ENCODE measurements at places on chromosomes 2 and 18.

GRCh38 chr2:112733871-112734270, 13.1 kb downstream of the NT5DC4 start:
- no peak for DNase-seq
- H3K27ac ChIP-seq = no peak overlapping the region

- H3K36me3 ChIP-seq = peaks cover 5% of the 10 kb centered on the region
- H3K27ac ChIP-seq = no peak overlapping the region
- H3K27me3 ChIP-seq = no peaks in the 10 kb centered on the region
- H3K4me3 ChIP-seq = no peak overlapping the region
Measured at GRCh38 chr2:27024188-27024587, 8.6 kb upstream of the TMEM214 start.

GRCh38 chr2:181806039-181806392, 85.5 kb upstream of the ITPRID2 start:
- no peak overlapping the region for H3K4me3 ChIP-seq
- H3K4me1 ChIP-seq = no peaks in the 10 kb centered on the region
- DNase-seq = no peak
- H3K27ac ChIP-seq = no peak overlapping the region

GRCh38 chr2:38016219-38016618, 59.7 kb downstream of the CYP1B1 start:
- H3K27me3 ChIP-seq = no peaks in the 10 kb centered on the region
- H3K4me1 ChIP-seq = no peaks in the 10 kb centered on the region
- H3K4me3 ChIP-seq = no peak overlapping the region
- no peak overlapping the region for H3K27ac ChIP-seq

DNA sequence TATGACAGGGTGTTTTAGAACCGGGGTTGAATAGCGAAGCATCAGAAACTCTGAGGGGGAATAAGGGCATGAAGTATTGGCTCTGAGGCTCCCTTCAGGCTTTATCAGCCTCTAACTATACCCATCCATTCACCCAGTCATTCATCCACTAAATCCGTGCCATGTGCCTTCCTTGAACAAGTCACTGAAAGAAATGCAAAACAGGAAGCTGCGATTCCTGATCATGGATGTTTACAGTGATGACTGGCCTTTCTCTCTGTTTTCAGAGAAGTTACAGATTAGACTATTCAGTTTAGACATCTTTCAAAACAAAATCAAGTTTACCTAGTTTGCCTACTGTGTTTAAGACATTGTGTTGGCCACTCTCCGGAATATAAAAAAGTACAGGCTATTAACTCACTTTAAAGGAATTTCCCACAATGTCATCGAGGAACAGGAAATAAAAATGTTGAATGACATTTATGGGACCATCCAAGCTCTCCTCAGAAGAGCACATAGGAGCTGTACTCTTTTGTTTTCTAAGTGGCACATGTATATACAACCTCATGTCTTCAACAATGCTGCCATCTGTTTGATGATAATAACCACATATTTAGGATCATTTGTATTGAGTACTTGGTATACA, 43.8 kb upstream of the SLC14A1 start:
- no peaks in the 10 kb centered on the region for H3K27me3 ChIP-seq
- no peak overlapping the region for H3K27ac ChIP-seq
- H3K4me3 ChIP-seq = no peak overlapping the region
- DNase-seq = no peak

GRCh38 chr18:64099244-64099643, 49.6 kb downstream of the LINC00305 start:
- DNase-seq = no peak
- no peaks in the 10 kb centered on the region for H3K4me1 ChIP-seq
- H3K27ac ChIP-seq = no peak overlapping the region
- H3K27me3 ChIP-seq = no peaks in the 10 kb centered on the region
- H3K36me3 ChIP-seq = no peaks in the 10 kb centered on the region

DNA sequence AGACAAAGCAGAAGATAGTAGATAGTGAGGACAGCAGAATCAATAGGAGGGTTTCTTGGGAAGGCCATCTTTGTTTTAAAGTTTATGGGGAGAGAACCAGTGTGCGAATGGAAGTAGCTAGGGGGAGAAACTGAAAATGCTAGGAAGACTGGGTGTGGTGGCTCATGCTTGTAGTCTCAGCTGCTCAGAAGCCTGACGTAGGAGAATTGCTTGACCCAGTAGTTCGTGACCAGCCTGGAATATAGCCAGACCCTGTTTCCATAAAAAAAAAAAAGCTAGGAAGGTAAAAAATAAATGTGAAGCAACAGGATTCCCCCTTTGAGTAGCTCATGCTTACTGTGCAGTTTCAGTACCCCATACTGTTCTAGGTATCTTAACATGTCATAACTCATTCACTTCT, 19.2 kb upstream of the DRC1 start:
- DNase-seq = no peak
- no peaks in the 10 kb centered on the region for H3K4me1 ChIP-seq
- no peak overlapping the region for H3K27ac ChIP-seq
- H3K4me3 ChIP-seq = no peak overlapping the region
- H3K36me3 ChIP-seq = peaks cover 38% of the 10 kb centered on the region

DNA sequence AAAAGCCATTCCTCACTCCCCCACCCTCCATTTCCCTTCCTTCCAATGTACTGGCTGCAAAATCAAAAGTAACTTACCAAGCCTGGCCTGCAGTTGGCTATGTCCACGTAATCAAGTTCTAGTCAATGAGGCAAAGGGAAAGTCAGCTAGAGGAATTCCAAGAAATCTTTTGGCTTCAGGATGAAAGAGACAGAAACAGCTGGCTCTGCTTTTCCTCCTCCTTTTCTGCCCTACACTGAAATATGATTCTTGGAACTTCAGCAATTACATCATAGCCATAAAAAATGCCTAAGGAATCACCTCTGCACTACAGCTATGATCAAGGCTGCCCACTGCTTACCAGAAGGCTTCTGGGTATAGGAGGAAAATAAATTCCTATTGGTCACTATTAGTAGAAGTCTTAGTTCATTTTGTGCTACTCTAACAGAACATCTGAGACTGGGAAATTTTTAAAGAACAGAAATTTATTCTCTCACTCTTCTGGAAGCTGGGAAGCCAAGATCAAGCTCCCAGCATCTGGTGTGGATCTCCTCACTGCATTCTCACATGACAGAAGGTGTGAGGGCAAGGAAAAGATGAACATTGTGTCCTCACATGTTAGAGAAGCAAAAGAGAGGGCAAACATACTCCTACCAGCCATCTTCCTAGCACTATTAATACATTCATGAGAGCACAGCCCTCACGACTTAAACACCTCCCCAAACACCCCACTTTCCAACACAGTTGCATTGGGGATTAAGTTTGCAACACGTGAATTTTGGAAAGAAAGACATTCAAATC, 219.9 kb downstream of the TMX3 start:
- DNase-seq = no peak
- no peaks in the 10 kb centered on the region for H3K4me1 ChIP-seq
- no peak overlapping the region for H3K27ac ChIP-seq
- no peak overlapping the region for H3K4me3 ChIP-seq
- no peaks in the 10 kb centered on the region for H3K27me3 ChIP-seq

GRCh38 chr2:221001381-221001801, 570.7 kb downstream of the EPHA4 start:
- no peaks in the 10 kb centered on the region for H3K36me3 ChIP-seq
- H3K4me1 ChIP-seq = no peaks in the 10 kb centered on the region
- H3K27ac ChIP-seq = no peak overlapping the region
- no peaks in the 10 kb centered on the region for H3K27me3 ChIP-seq

GRCh38 chr2:130303169-130303568, 39.5 kb upstream of the IMP4 start:
- DNase-seq = no peak
- no peaks in the 10 kb centered on the region for H3K27me3 ChIP-seq
- no peaks in the 10 kb centered on the region for H3K4me1 ChIP-seq
- H3K36me3 ChIP-seq = no peaks in the 10 kb centered on the region

GRCh38 chr2:65452150-65452895, 19.9 kb upstream of the SPRED2 start:
- H3K4me3 ChIP-seq = no peak overlapping the region
- H3K27ac ChIP-seq = no peak overlapping the region
- DNase-seq = no peak
- H3K36me3 ChIP-seq = no peaks in the 10 kb centered on the region
- H3K27me3 ChIP-seq = peaks cover 6% of the 10 kb centered on the region
- H3K4me1 ChIP-seq = no peaks in the 10 kb centered on the region

- no peak for DNase-seq
- H3K36me3 ChIP-seq = no peaks in the 10 kb centered on the region
- H3K4me3 ChIP-seq = no peak overlapping the region
- H3K27ac ChIP-seq = no peak overlapping the region
- no peaks in the 10 kb centered on the region for H3K4me1 ChIP-seq
Measured at GRCh38 chr18:78330766-78331165, 648.9 kb upstream of the SALL3 start.

DNA sequence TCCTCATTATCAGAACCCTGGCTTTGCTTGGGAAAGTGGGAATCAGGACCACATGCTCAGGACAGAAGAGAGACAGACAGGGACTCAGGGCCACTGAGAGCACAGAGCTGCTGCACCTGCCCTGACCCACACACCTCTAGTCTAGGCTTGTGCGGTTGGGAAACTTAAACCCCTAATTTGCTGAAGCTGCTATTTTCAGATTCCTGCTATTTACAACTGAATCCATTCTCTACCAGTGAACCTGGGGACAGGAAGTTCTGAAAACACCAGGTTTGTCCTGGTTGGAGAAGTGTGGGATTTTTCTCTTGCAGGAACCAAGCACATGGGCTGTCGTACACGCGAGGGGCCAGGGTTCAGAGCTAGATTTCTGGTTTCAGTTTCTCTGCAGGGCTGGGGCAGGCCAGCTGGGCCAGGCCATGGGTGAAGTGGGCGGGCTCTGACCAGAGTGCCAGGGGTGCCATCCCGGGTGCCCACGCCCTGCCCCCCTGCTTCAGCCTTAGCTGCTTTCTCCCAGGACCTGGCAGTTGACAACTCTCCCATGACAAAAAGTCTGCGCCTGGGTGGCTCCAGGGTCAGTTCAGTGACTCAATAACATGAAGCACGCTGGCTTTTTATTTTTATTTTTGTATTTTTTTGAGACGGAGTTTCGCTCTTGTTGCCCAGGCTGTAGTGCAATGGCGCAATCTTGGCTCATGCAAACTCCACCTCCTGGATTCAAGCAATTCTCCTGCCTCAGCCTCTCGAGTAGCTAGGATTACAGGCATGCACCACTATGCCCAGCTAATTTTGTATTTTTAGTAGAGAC, 51.3 kb upstream of the SLC1A4 start:
- H3K4me3 ChIP-seq = no peak overlapping the region
- no peak overlapping the region for H3K27ac ChIP-seq
- H3K4me1 ChIP-seq = peaks cover 13% of the 10 kb centered on the region
- no peak for DNase-seq

- H3K4me1 ChIP-seq = peaks cover 85% of the 10 kb centered on the region
- DNase-seq = no peak
- H3K36me3 ChIP-seq = no peaks in the 10 kb centered on the region
- H3K27ac ChIP-seq = no peak overlapping the region
Measured at GRCh38 chr2:233235977-233236376, 15.5 kb upstream of the ATG16L1 start.

GRCh38 chr2:34815052-34815741, 1216.1 kb upstream of the FAM98A start:
- no peaks in the 10 kb centered on the region for H3K4me1 ChIP-seq
- no peaks in the 10 kb centered on the region for H3K36me3 ChIP-seq
- no peak overlapping the region for H3K27ac ChIP-seq
- no peaks in the 10 kb centered on the region for H3K27me3 ChIP-seq

DNA sequence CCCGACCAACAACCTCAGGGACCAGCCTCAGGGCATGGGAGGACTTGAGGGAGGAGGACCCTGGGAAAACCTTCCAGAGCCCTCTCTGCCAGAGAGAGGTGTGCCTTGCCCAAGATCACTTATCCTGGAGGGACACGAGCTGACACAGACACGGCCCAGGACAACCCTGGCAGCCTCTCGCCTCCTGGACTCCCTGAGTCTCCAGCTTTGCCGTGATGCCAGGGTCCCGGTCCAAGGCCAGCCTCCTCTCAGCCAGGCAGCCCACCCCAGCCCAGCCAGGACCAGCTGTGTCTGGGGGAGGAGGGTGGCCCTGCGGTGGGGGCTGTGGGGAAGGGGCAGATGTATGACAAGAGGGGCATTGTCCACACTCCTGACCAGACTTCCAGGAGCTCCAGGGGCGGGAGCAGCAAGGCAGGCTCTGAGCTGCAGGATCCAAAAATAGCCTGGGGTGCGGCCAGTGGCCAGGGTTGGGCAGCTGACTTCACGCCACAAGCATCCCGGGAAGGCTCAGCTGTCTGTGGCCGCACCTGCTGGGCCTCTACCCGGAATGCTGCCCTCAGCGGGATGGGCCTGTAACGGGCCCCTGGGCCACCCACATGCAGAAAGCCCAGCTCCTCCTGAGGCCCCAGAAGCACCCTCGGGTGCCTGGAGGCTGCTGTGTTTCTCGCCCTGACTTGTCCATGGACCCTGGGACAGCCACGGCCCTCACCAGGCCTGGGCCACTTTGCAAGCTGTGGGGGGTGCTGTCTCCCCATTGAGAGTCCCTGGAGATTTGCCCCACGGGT, 65.5 kb upstream of the GPC1 start:
- H3K27ac ChIP-seq = no peak overlapping the region
- no peaks in the 10 kb centered on the region for H3K4me1 ChIP-seq
- no peak for DNase-seq
